ENCODE measurements at places on chromosomes 12 and 14.

- no peak for DNase-seq
Measured at GRCh38 chr14:104639885-104640548, 35.4 kb upstream of the TMEM179 start.

- no peak for DNase-seq
Measured at GRCh38 chr12:115253049-115253448, 569.1 kb upstream of the TBX3 start.

DNA sequence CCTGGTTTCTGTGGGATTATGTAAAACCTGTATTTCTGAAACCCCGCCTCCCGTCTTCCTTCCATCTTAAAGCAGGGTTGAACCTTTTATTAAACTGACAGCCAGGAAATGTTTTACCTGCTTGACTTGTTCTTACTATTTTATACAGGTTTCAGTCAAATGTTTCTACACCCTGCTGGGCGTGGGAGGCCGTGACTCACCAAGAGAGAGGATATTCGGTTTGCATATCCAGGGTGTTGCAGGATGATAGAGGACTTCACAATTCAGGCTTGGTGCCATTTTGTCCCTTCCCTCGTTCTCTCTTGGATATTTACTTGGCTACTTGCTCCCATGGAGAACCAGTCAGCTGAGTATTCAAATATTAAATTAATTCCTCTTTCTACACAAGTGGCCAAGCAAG is 69.7 kb downstream of the ARF6 start:
- no peak for DNase-seq

- DNase-seq = no peak
Measured at GRCh38 chr14:71885301-71885700, 46.9 kb upstream of the RGS6 start.

DNA sequence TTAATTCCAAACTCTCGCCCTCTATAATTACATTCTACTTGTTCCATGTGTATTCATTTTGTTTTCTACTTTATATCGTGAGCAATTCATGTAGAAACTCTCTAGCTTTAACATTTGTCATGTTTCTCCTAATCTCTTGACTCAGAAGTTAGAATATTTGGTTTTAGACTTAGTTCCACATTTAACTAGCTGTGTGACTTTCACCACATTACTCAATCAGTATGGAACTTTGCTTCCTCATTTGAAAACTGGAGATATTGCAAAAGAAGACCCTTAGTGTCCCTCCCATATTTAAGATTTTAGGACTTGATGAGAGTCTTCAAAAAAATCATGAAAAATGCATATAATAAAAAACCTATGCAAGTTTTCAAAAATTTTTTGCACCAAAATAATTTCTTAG is 447.5 kb downstream of the GXYLT1 start:
- DNase-seq = no peak

DNA sequence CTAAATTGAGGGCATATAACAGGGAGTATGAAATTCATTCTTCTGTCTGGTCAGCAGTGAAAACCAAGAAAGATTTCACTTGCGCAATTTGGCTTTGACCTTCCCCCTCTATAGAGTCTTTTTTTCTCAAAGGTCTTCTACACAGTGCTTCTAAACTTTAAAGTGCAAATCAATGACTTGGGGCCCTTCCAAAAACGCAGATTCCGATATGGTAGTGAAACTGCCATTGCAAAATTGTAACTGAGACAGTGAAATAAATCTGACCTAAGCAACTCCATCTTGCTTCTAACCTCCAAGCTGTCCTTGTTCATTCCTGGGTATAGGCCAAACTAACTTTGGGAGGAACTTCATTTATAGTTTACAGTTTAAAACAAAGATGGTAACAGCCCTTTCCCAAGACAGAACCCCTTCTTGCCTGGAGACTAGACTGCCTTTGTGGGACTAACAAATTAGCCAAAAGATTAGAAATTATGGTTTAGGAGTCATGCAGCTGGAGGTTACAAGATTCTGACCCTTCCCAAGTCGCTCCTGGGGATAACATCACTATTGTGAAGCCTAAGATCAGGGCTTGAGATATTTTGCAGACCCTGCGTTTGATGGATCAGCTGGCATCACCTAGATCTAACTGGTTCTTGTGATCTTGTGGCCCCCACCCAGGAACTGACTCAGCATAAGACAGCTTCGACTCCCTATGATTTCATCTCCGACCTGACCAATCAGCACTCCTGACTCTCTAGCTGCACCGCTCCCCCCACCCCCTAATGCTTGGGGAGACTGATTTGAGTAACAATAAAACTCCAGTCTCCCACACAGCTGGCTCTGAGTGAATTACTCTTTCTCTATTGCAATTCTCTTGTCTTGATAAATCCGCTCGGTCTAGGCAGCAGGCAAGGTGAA is 5.0 kb downstream of the SLC25A21 start:
- no peak for DNase-seq

DNA sequence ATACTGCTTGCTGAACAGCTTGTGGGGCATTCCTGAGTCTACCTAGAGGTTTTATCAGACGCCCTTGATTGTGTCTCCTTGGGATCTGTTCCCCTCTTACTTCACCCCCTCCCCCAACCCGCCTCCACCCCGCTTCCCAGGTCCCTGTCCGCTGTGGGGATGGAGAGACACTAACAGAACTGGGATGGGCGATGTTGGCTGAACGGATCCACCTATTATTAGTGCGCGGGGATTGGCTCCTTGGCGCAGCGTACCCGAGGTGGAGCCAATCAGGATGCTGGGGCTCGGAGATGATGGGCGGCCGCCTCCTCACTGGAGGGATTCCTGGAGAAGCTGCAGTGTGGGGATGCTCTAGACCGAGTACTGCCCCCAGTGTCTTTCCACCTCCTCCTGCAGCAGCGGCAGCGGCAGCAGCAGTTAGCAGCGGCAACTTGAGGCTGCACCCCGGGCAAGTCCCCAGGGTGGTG is at the start of gene SYT1:
Gene SYT1 (plus strand): TSS at position 372 of the 467 bp plus-strand sequence.
- peak; percentile 7 for DNase-seq

GRCh38 chr14:105070760-105071137 is 5.5 kb upstream of the GPR132 start:
- no peak for DNase-seq

DNA sequence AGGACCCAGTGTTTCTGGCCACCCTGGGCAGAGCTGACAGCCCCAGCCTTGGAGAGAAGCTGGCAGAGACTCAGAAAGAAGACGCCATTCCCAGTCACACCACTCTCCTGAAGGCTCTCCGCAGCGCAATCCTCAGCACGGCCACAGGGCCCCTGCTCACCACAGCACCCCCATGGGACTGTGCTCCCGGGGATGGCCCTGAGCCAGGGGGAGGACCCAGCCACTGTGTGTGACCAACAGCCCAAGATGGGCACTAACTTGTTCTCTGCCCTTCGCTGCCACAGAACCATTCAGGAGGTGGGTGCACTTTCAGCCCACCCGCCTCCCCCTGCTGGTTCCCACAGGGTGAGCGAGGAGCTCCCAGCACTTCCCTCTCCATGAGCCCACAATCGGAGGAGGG is 57.1 kb downstream of the CCNK start:
- no peak for DNase-seq

GRCh38 chr14:105986894-105987284 is 460.5 kb downstream of the TMEM121 start:
- DNase-seq = no peak

DNA sequence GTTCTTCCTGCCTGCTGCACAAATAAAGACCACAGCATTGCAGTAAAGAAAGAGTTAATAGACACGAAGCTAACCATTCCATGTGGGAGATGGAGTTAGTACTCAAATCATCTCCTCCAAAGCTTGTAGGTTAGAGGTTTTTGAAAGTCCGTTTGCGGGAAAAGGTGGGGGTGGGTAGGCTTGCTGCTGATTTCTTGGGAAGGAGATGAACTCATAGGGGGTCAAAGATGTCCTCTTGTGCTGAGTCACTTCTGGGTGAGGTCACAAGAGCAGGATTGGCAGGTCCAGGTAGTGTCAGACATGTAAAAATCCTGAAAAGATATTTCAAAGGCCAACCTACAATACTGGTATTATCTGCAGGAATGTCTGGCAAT is 66.4 kb downstream of the PTHLH start:
- no peak for DNase-seq

DNA sequence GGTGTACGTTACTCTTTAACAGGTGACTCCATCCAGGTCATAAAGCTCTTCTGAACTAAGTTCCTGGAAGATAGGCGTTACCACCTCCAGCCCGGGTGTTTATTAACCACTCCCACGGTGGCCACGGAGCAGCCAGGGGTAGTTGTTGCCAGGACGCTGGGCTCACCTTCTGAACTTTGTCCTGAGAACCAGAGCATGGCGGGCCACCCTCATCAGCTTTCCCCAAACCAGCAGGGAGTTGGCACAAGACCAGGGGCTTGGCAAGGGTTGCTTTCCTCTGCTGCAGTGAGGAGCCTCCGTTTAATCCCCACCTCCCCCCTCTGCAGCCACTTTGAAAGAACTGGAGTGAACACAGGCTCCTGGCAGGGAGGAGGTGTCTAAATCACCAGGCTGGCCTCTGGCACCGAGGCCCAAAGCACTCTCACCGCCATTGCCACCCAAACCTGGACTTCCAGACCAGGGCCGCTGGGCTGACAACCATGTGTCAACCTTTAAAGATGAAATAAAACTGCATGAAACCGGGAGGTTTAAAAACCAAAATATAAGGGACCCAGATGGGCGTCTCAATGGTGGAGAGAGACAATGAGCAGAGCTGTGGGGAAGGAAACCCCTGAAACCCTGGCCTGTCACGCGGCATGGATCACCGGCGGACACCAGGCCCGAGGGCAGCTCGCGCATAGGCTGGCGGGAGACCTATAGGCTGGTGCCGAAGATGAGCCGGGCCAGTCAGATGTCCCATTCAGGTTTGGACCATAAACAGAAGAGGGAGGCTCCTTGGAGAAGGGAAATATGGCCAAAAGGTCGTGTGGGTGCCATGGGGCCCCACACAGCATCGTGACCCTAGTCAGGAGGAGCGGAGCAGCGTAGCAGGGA is 30.9 kb upstream of the TDRD9 start:
- no peak for DNase-seq

DNA sequence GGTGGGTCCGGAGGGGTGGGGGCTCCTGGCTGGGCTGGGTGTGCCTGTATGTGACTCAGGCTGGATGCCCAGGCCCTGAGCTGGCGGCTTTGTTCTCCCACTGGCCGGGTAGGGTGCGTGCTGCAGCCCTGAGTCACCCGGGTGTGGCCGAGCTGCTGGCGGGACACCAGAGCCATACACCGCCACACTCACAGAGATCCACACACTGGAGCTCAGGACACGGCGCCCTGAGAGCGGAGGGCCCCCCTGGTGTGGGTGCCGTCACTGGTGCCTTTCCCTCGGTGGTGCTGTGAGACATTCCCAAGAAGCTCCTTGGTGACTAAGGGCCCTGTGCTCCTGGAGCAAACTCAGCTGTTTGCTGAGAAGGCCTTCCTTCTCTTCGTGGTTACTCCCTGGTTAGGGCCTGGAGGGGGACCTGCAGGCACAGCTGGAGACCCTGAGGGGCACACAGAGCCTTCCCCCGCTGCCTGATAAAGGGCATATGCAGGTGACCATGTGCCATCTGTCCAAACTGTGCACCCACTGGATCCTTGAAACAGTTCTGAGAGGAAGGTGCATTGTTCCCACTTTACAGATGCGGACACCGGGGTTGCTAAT is 44.3 kb downstream of the KRT80 start:
- peak; percentile 81 for DNase-seq

DNA sequence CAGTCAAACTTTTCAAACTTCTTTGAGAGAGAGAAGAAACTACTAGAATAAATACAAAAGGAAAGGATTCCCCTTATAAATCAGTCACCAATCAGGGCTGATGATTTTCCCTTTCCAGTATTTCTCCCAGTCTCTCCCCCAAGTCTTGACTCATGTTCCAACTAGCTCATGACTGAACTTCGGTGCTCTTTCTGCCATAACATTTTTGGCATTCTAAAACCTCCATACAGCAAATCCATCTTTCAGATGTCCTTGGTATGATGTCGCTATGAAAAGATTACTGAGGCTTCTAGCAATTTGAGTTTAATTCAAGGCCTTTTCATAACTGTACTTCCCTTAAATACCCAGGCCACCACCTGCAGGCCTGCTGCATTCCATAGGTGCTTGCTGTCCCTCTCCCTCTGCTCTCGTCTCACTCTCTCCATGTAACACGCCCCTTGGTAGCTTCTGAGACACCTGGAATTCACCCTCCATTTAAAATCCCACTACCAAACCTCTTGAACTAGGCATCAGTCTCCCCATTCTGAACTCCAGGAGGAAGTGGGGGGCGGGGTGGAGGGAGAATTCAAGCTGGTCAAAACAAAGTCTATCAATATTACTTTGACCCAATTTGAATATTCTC is 2.4 kb downstream of the PRKD1 start:
- no peak for DNase-seq

- no peak for DNase-seq
Measured at GRCh38 chr12:76768576-76768975, 4.7 kb downstream of the ZDHHC17 start.

DNA sequence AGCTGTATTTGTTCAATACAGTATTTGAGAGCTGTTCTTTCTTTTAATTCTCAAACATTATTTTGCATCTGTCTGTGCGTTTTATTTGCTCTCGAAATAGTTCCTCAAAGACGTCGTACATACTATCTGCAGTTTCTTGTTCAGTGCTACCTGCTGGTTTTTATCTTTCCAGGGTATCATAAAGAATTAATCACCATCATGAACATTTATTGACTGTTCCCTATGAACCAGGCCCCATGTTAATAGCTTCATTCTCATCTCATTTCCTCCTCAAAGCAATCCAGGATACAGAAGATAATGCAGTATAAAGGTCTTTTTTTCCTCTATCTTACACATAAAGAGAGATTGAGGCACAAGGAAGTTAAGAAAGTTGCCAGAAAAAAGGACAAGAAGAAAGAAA is 211.8 kb downstream of the DACT1 start:
- no peak for DNase-seq

DNA sequence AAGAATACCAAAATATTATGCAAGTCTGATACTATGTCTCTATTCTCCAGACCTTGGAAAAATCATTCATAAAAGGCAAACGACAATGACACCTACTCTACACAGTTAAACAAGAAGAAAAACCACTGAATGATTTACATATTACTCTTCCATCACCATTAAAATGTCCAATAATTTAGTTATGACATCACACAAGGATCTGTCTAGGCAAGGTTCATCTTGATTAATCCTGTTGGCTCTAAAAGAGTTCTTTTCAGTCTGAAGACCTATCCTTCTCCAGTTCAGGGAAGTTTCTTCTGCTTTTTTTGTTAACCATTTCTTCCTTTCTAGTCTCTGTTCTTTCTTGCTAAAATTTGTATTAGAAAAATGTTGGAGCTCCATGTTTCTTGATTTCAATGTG is 64.0 kb downstream of the OSBPL8 start:
- DNase-seq = no peak

DNA sequence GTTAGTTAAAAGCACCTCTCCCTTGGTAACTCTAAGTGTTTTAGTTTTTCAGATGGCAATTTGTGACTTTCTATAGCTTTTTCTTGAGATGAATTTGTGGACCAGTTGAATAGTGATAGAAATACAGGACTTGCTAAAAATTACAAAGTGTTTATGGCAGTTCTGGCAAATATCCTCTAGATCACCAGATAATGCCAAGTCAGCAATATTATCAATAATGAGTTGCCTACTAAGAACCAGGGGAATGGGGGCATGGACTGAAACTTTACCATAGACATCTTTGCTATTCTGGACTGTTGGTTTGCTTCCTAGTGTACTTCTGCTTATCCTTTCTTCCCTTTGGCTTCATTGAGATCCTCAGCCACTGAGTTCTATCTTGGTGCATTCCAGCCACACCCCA is 584.2 kb downstream of the DIO2 start:
- no peak for DNase-seq

Measured in GOT3 (cell line).